ENCODE measurements at places on chromosomes 13 and 19. TPM values are rescaled to one million over a fixed set of nuclear protein-coding genes. Genes with fewer than 3 reads are reported as not detected.

The SWSAP1 gene
- 1.7 TPM for total RNA-seq

The CPB2 gene
- total RNA-seq: not detected

The TEX101 gene
- not detected for total RNA-seq

The ZNF468 gene
- 10.5 TPM for total RNA-seq

The ZNF17 gene
- 15.2 TPM for total RNA-seq

The C3 gene
- total RNA-seq: 3,196 TPM

DNA sequence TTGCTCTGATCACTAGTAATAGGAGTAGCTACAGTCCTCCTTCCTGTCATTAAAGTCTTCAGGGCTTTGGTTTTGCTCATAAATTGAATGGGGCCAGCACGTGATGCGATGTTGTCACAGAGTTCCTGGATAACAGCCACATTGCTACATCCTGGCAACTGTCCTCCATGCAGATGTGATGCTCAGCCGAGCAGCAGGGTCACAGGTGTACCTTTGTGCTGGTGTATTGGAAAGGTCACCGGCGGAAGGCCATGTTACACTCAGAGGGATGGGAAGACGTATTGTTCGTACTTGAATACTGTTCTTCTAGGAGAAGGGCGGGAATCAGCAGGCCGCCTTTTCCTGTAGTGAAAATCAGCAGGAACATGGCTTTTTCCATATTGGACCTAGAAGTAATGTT is 713.8 kb upstream of the GPC6 start:
- H3K27me3 ChIP-seq: no peaks in the 10 kb centered on the region
- H3K27ac ChIP-seq: no peak overlapping the region
- H3K36me3 ChIP-seq: no peaks in the 10 kb centered on the region
- no peak for DNase-seq
- no peak overlapping the region for H3K4me3 ChIP-seq
- no peaks in the 10 kb centered on the region for H3K4me1 ChIP-seq

DNA sequence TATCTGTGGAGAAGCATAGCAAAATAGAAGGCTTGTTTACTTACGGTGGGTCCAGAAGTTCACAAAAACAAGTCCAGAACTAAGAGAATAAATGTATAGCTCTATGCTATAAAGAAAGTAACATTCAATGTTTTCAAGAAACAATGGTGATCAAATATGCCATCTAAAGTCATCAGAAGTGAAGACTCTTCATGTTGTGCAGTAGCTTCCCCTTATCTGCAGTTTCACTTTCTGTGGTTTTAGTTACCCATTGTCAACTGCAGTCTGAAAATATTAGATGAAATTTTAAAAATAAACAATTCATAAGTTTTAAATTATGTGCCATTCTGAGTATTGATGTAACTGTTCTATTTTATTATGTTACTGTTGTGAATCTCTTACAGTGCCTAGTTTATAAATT is 72.5 kb downstream of the EDNRB start:
- no peaks in the 10 kb centered on the region for H3K36me3 ChIP-seq
- no peak for DNase-seq
- no peaks in the 10 kb centered on the region for H3K27me3 ChIP-seq

DNA sequence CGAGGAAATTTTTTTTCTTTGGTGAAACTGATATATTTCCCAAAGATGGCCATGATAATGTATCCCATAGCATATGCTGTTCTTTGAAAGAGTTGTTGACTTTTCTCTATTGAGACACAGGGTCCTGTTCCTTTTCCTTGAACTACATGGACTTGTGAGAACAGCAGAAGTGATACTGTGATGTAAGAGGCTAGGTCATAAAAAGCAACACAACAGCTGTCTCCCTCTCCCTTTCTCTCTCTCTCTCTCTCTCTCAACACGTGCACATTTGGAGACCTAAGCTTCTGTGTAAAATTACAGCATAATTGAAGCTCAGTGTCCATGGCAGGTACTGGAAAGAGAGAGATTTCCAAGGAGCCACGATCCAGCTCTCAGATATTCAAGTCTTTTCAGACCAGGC is 1712.4 kb downstream of the EFNB2 start:
- H3K4me1 ChIP-seq: no peaks in the 10 kb centered on the region
- no peaks in the 10 kb centered on the region for H3K27me3 ChIP-seq
- H3K36me3 ChIP-seq: no peaks in the 10 kb centered on the region
- no peak overlapping the region for H3K4me3 ChIP-seq
- H3K27ac ChIP-seq: no peak overlapping the region

GRCh38 chr13:25652764-25653163 is 281.0 kb downstream of the ATP8A2 start:
- H3K27me3 ChIP-seq: no peaks in the 10 kb centered on the region
- H3K4me1 ChIP-seq: no peaks in the 10 kb centered on the region
- H3K4me3 ChIP-seq: no peak overlapping the region
- DNase-seq: no peak

DNA sequence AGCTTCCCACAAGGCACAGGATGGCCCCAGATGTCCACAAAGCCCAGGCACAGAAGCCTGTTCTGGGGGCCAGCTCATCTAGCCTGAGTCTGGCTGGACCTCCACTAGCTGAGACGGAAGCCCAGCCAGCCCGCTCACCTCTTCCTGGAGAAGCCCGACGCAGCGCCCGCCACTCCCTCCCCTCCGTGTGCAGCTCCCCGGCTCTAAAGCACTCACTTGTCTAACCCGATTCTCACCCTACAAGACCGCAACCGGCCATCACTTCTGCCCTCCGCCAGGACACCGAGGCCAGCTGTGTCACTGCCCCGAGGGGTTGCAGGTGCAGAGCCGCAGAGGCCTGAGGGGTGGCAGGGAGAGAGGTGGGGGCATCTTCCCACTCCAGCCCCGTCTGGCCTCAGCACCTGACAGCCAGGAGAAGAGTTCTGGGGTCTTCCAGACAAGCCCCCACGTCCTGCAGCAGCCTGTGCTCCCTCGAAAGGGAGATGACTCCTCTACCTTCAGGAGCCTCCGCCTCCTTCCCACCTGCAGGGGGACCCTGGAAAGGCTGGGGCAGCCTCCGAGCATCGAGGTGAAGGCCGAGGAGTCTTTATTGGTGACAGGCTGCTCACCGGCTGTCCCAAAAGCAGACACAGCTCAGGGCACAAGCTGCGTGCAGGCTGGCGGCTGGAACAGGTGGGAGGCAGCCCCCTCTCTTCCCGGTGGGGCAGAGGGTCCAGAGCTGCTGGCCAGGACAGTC is 5.9 kb upstream of the DIRAS1 start:
- H3K4me3 ChIP-seq: no peak overlapping the region
- H3K27me3 ChIP-seq: no peaks in the 10 kb centered on the region
- H3K4me1 ChIP-seq: no peaks in the 10 kb centered on the region
- no peak overlapping the region for H3K27ac ChIP-seq

- no peak overlapping the region for H3K27ac ChIP-seq
- no peak overlapping the region for H3K4me3 ChIP-seq
- no peaks in the 10 kb centered on the region for H3K4me1 ChIP-seq
Observed at GRCh38 chr19:6047741-6048251, 62.5 kb downstream of the RFX2 start.

DNA sequence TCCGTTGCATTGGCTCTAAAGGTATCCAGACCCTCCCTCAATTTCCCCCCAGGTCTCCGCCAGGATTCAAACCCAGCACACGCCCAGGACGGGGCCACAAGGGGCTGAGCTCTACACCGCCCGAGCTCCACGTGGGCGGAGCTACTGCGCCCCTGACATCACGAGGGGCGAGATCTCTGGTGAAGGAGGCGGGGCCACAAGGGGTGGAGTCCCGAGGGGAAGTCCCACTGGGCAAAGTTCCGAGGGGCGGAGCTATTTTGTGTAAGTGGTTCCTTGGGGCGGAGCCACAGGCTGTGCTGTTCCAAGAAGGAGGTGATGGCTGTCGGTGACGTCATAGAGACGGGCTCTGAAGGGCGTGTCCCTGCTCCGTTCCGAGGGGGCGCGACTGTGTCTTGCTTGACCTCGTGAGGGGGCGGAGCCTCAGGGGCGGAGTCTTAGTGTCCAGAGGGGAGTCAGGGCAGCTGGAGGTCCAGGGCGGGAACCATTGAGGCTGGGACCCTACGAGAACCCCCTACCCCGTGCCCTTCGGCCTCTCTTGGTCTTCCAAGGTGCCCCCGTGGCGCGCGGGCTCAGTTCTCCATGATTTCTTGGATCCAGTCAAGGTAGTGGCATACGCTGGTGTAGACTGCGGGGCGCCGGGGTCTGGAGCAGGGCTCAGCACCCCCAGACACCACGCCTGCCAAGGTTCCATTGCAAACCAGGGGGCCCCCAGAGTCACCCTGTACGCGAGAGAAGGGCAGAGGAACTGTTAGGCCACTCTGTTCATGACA is 1.3 kb upstream of the KLK8 start:
- H3K27ac ChIP-seq: no peak overlapping the region
- no peaks in the 10 kb centered on the region for H3K4me1 ChIP-seq
- H3K4me3 ChIP-seq: no peak overlapping the region
- no peaks in the 10 kb centered on the region for H3K36me3 ChIP-seq
- no peak for DNase-seq
- no peaks in the 10 kb centered on the region for H3K27me3 ChIP-seq

DNA sequence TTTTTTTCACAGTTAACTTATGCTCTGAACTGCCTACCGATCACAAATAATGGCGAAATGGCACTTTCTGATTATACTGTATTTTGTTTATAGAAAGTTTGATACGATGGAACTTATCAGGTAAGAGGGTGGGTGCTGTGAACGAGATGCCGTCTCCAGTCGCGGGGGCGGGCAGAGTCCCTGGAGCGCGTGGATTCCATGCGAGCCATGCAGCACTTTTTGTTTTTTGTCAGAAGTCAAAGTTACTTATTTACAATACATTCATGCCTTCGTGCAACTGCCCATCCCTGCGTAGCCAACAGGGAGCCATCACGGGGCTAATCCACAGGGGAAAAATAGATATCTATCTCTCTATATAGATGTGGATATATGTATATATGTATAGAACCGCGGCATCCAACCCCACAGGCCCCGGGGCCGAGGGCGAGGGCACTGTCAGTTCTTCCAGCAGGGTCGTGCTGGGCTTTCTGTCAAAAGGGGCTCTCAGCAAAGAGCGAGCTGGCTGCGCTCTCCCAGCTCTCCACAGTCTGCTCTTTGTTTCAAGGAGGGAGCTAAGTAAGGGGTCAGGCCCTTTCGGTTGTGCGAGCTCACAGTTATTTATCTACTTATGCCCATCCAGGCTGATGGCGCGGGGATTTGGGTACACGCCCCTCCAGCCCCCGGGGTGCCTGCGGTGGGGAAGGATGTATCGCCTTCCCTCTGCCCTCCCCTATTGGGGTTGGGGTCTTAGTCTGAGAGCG is 3.4 kb downstream of the SLITRK1 start:
- H3K36me3 ChIP-seq: no peaks in the 10 kb centered on the region
- no peak overlapping the region for H3K4me3 ChIP-seq
- peaks cover 2% of the 10 kb centered on the region for H3K4me1 ChIP-seq
- no peaks in the 10 kb centered on the region for H3K27me3 ChIP-seq

DNA sequence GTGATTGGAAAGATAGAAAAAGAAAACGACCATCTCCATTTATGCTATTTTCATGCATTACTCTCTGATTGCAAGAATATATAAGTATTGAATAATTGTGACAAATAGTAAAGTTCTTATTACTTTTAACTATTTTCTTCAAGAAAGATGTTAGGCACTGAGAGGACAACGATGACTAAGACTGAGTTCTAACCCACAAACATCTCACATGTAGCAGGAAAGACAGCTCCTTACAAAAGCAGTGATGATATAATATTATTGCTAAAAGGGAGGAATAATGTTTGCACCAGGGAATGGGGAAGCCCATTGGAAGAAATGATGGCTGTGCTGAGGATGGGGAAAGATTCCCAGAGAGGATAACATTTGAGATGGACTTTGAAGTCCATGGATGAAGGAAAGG is 22.6 kb downstream of the RXFP2 start:
- DNase-seq: no peak
- no peaks in the 10 kb centered on the region for H3K36me3 ChIP-seq
- H3K4me3 ChIP-seq: no peak overlapping the region

- peaks cover 2% of the 10 kb centered on the region for H3K36me3 ChIP-seq
- DNase-seq: no peak
- H3K4me3 ChIP-seq: no peak overlapping the region
- no peak overlapping the region for H3K27ac ChIP-seq
- H3K27me3 ChIP-seq: no peaks in the 10 kb centered on the region
Observed at GRCh38 chr13:26653310-26653709, 95.8 kb downstream of the WASF3 start.

Data from aorta (tissue), 5 donors.